ENCODE measurements at places on chromosomes 7 and 10. TPM values are rescaled to one million over a fixed set of nuclear protein-coding genes. Genes with fewer than 3 reads are reported as not detected.

COL26A1 gene
- total RNA-seq = not detected

SLC26A3 gene
- total RNA-seq = not detected

DENND2A gene
- 5.3 TPM for total RNA-seq

GIMAP4 gene
- 83.5 TPM for total RNA-seq

NUTM2E gene
- 0.19 TPM for total RNA-seq

C10orf67 gene
- not detected for total RNA-seq

TSPAN13 gene
- 37.5 TPM for total RNA-seq
